ENCODE measurements at places on chromosomes 12 and 14.
A peak's percentile ranks its signal among the peaks of the same experiment; 100 is the strongest.

- no peak for DNase-seq
These were observed 134.6 kb downstream of the ESR2 start for GRCh38 chr14:64159588-64159987.

DNA sequence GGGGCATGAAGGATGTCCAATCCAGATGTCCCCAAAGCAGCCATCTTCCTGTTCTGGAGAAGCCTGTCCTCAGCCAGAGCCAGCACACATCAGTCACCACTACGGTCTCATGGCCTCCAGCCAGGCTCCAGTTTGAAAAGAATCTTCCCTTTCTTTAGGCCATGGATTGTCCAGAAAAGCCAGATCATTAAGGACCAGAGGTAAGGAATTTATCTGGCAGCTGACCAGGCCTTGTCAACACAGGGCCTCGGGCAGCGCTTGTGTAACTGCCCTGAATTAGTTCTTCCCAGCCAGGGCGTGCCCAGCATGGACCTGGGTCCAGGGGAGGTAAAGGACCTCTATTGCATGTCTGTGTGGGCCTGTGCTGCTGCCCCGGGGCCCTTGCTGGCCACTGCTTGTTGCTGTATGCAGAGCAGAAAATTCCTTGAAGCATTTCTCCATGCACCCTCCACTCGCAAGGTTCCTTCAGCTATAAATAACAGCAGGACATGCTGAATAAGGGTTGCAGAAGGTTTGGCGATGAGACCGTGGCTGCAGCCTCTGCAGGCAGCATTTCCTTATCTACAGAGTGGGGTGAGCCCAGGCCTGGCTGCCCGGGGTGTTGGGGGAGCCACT, 21.7 kb upstream of the VPS37B start:
- peak; percentile 91 for DNase-seq

DNA sequence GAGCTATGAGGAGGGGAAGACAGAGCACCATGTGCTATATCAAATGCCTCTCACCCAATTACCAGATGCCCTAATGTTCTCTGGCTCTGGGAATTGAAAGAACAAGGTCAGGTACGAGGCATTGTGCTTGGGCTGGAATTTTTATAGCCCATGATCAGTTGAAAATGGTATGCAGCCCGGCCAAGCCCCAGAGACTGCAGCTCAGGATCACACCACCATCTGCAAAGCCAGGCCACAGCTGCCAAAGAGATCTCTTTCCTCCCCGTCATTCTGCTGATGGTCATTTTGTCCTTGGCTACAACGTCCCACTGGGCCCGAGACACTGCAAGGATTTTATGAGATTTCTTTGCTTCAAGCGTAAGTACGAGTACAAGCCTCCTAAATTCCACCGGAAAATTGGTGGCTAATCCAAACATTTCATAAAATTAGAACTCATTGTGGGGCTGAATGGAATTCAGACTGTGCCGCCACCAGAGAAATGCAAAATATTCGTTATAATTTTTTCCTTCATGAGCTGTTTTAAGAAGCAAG, 15.1 kb downstream of the NUAK1 start:
- DNase-seq, result no peak

GRCh38 chr12:89253488-89253887, 98.8 kb downstream of the DUSP6 start:
- no peak for DNase-seq
